ENCODE measurements at places on chromosomes 11 and 22.
A peak's percentile ranks its signal among the peaks of the same experiment; 100 is the strongest.

GRCh38 chr11:125224391-125225021 lies 60.0 kb downstream of the PKNOX2 start:
- DNase-seq: no peak

DNA sequence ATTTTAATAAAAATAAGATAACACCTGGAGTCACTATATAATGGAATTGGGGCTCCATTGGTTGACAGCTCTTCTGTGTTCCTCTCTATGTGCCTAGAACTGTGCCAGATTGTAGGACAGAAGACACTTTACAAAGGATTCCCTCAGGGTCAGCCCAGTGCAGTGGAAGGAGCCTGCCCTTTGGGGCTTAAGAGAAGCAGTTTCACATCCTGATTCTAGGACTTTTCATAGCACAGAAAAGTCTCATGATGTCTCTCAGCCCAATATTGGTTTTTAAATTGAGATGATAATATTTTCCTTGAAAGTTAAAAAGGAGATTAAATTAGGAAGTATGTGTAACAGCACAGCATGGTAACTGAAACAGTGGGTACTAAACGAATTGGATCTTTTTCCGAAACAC lies 7.1 kb downstream of the PLAAT4 start:
- no peak for DNase-seq

DNA sequence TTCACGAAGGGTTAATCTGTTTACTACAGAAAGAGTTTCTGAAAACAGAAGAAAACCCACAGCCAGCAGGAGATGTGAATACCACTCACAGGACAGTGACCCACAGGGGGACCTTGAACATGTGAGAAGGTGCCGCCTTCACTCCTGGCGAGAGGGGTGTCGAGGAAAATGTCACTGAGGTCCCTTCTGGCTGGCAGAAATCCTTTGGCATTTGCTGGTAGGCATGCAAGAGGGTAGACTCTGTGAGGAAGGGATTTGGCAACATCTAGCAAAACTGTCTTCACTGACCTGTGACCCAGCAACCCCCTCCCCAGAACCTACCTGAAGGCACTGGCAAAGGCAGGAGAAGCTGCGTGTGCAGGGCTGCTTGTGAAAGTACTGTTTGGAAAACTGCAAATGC lies 8.6 kb downstream of the KCNQ1 start:
- DNase-seq: no peak

DNA sequence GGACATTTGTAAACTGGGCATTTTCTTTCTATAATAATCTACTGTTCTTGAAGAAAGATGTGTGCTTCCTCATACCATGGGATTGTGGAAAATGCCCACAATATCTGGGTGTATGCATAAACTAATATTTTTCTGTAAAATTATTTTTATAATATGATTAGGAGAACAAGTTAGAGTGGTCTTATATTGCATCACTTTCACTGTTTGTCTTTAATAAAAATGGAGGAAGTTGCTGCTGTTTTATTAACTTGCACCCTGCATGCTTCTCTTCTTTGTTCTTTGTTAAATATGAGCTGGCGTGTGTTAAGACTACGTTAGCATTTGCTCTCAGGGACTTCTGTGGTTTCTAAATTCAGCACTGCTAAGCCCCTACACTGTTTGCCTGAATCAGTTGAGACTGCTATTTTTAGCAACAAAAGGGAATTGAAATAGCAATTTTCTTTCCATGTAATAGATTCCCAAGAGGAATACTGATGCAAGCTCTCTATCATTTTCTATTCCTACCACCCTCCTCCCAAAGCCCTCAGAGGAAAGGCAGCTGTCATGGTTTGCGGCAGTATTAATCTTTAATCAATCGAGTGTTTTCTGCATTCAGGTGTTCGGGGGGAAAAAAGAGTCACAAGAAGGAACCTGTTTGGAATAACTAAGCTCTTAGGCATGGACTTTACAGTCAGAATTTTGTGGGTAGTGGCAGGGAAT lies 56.1 kb downstream of the HSD17B12 start:
- no peak for DNase-seq

DNA sequence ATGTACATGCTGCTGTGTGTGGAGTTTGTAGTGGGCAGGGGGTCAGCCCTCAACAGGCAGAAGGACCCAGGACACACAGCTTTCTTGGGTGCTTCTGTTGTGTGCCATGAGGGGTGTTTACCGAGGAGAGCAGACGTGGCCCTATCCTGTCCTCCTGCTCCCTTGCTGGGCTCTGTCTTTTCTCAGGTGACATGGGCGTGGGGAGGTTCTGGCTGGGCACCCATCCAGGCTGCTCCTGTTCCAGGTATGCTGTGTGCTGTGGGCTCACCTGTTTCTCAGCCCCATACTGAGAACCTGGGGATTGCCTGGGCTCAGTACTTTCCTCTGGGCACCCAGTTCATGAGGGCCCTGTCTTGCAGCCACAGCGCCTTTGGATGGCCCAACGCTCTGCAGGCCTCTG lies 23.3 kb downstream of the MICALL1 start:
- DNase-seq: no peak

DNA sequence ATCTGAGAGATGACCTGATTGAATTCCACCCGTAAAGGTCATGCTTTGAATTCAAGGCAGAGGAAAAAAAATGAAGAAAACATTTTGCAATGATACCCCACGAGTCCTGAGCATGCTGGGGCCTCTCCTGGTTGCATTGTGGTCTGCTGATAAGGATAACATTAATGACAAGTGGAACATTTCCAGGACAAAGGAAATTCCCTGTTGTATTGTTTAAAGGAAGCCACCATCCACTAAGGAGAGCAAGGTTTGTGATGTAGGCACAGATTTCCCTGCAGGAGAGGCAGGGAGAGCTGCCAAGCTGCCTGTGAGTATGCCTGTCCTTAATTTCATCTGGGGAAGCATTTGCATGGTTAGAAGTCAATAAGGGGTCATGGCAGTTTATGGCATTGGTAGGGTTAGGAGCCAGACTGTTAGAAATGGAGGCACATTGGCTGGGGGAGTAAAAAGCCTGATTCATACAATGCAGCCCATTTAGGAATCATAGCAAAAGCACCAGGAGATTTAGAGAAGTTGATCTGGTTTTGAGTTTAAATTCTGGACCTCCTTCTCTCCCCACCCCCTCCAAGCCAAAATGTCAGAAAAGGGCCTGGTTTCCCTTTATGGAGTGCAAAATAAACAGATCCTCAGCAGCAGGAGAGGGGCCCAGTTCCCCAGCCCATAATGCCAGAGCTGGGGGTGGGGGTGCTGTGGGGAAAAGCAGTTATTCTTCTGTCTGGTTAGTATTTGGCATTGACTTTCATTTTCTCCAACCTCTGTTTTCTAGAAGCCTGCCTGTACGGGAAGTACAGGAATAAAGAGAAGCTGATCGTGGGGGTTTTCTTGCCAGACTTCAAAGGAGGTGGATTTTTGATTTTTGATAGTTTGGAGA lies 22.1 kb downstream of the FLI1 start:
- no peak for DNase-seq

GRCh38 chr11:133323354-133323753 lies 208.9 kb downstream of the OPCML start:
- no peak for DNase-seq

DNA sequence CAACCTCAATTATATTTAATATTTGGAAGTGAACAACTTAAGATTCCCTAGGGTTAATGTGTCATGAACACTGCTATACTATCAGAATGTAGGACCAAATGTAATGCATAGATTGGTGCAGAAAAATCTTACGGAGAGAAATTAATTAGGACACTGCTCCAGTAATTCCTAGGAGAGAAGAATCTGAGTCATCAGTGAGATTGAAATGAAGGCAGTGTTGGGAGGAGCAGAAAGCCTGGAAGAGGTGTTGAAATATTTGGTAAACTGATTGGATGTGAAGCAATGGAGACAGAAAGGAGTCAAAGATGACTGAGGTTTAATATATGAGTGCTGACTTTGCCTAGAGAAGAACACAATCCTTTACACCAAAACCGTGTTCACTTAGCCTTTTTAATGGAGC lies 836.0 kb downstream of the FAM181B start:
- no peak for DNase-seq

DNA sequence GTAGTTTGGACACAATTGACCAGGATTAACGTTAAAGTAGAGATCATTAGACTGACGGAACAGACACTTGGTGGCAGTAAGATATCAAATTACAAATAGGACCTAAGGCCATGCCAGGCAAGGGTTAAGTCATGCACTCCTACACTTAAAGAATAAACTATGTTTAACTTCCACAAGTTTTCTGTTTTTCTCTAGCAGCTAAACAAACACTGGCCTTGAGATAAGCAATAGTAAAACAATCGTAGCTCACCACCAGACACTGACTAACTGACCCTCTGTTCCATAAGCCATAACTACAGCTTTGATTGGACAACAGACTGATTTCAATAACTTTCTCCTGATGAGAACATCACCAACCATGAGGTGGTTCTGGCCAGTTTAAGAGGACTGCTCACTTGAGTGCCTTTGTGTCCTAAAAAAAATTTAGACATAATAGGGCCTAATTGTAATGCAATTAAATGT lies 2.0 kb upstream of the CEP126 start:
- DNase-seq: no peak

GRCh38 chr11:13884158-13884799 lies 78.2 kb upstream of the SPON1 start:
- no peak for DNase-seq

DNA sequence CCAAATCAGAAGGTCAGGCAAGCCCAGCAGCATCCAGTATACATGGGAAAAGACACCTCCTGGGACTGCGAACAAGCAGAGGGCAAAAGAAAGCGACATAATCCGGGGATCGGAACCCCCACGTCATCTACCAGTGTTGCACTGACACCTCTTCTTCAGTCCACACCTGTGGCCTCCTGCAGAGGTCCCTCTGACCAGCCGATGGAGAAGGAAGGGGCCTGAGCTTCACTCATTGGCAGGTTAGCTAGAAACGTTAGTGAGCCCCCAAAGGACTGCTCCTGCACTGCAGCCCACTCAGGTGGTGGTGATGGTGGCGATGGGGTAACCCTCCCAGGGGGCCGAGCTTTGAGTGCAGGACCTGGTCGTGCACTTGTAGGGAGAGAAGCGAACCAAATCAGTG lies 22.1 kb downstream of the ASCL2 start:
- DNase-seq: no peak

DNA sequence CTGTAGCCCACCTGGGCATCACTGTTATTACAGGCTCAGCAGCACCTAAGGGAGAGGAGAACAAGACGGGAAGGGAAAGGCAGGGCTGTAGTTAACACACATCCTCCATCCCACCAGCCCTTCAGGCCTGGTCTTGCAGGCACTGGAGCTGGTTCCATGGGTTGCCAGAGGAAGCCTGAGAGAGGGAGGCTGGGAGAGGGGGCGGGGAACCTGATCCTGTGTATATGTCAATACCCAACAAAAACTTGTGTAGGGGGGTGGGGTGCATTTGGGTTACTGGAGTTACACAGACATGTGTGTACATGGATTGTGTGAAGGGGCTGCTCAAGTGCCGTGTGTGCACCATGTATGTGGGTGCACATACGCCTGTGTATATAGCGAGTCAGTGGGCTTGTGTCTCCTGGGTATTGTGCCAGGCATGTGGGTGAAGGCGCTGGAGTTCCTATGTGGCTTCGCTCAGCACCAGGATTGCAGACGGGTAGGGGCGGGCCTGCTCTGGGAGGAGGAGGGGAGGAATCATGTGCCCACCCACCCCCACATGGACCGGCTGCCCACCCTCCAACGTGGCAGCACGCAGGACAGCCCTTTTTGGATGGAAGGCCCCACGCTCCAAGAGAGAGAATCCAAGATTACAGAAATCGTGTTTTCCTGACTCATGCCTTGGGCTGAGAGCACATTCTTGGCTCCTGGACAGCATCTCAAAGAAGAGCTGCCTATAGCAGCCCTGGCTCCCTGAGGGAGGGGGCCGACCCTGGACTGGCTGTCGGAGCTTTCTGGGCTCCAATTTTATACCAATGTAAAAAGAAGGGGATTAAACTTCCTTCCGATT lies 4.2 kb upstream of the SERPINH1 start:
- DNase-seq: no peak

- peak; percentile 15 for DNase-seq
Observed at GRCh38 chr11:27619039-27619574, 81.1 kb downstream of the BDNF start.

DNA sequence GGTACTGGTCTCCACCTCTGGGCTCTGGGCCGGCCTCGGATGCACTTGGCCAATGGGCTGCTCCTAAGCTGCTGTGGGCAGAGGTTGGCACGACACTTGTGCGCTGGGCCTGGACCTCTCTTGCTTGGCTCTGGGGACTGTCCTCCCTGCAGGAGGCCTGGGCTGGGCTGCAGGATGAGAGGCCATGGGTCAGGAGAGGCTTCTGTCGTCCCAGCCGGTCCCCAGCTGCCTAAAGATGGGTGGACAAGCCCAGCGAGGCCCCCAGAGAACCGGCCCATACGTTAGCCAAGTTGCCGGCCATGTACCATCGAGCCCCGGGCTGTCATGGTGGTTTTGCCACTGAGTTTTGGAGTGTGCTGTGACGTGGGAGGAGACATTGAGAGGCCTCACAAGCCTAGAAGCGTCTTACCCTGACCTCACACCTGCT lies 1.6 kb upstream of the CCDC188 start:
- DNase-seq: no peak

DNA sequence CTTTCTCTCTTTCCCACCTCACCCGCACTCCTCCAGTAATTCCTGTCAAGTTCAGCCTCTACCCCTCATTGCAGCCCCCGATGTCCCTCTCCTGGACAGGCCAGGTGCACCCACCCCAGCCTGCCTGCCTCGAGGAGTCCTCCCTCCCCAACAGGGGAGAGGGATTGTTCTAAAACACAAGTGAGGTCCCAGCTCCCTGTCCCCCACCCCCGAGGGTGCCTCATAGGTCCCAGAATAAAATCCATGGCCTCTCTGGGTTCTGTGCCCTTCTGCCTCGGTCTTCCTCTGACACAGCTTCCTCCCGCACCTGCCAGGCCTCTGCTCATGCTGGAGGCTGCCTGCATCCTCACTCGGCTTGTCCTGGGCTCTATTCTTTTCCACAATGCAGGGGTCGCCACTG lies 720.1 kb downstream of the BRD1 start:
- DNase-seq: no peak

- no peak for DNase-seq
Observed at GRCh38 chr11:36162883-36163434, 126.3 kb downstream of the COMMD9 start.

DNA sequence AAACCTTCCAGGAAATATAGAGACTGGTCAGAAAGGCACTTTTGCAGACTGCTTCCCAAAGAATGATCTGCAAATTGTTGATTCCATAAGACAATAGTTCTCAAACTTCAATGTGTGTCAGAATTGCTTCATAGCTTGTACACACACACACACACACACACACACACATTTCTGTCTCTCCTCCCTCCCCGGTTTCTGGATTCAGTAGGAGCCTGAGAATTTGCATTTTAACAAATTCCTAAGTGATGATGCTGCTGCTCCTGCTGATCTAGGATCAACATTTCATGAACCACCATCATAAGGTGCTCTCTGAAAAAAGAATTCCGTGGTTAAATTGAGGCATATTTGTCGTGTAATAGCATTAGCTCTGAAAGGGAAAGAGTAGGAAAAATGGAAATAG lies 35.3 kb upstream of the FZD4 start:
- DNase-seq: peak; percentile 29

DNA sequence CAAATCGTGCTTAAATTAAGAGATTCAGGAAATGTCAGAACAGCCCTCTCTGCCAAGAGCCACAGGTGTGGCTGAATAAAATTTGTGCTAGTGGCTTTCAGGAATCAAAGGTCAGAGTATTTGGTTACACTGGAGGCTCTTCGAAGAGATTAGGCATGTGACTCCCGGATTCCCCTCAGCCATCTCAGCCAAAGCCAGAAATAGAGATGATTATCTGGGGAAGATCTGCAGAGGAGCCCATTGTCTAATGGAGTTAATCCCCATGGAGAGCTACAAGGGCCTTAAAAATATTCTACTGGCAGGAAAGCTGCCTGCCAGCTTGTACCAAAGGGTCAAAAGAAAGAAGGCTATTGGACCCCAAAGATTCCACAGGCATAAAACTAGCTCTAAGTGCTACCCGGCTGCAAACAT lies 1259.5 kb downstream of the TBC1D22A start:
- no peak for DNase-seq

- DNase-seq: no peak
Observed at GRCh38 chr11:10323793-10324170, 18.9 kb downstream of the ADM start.
